Gastroesophageal sphincter (tissue), 4 donors: ENCODE measurements at places on chromosomes 7 and 10.

- ATAC-seq, result no peak
These were observed 160.6 kb downstream of the MAGI2 start for GRCh38 chr7:79292834-79293233.

DNA sequence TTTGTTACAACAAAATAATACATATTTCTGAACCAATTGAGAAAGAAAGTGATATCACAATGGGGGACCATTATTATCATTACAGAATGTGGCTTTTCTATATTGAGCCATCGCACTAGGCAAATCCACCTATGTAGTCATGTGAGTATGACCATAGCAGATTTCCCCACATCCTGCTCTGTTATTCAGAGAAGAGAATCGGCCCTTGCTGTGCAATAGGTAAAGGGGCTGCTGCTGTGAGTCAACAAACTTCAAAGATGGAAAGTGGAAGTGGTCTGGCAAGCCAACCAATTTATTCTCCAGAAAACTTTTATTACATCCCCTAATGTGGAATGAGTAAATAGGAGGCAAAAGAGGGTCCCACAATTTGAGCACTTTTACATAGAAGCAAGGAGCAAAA is 573.4 kb downstream of the ETV1 start:
- no peak for ATAC-seq

- ATAC-seq, result no peak
These were observed 1084.2 kb downstream of the KCNMA1 start for GRCh38 chr10:76553263-76554032.

DNA sequence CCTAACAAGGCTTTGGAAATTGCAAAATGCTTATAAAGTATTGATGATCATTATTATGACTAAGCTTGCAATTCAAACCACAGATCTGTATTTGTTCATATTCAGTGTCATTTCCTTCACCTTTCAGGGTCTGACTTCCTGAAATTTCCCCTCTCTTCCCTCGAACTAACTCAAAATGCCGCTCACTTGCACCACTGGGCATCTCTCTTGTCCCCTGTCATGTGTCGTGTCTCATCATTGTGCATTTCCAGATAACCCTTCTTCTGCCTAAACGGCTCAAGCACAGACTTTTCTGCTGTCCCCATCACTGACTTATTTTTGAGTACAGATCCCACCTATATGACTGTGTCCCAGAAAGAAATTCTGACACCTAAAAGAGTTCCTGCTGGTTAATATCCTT is 41.0 kb upstream of the CELF2 start:
- ATAC-seq, result no peak

DNA sequence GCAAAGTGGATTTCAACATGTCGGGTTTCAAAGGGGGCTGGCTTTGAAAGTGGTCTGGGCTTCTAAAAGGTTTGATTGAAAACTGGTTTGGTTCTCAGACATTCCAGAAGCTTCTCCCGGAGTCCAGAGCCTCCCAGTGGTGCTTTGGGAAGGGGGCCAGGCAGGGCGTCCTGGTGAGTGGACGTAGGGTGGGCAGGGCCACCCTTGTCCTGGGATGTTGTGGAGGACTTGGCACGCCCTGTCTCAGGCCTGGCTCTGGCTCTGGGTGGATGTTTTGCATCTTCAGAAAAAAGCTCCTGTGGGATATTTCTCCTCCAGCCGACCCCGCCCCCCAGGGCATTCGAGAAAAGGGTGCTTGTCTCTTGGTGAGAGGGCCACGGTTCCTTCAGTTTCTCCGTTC is 31.2 kb downstream of the GRIFIN start:
- peak; percentile 41 for ATAC-seq

- no peak for ATAC-seq
These were observed 2.2 kb upstream of the ATP6V0E2 start for GRCh38 chr7:149871576-149871975.

GRCh38 chr10:88114368-88114767 is 250.9 kb downstream of the PTEN start:
- no peak for ATAC-seq

DNA sequence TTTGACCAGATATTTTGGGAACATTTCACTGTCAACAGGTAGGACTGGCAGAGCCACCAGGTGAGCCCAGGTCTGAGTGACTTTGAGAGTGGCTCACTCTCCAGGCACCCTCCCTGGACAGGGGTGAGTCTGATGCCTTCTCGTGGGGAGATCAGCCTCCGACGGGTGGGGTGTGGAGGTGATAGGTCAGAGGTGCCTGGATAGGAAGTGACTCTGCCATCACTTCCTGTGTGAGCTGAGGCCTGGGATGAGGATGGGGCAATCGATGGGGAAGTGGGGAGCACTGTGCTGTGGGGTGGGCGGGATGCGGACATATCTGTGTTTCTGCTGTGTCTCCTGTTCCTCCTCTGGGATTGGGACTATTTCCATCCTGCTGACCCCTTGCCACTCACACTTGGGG is 34.6 kb downstream of the IFT22 start:
- ATAC-seq, result no peak

- ATAC-seq, result no peak
These were observed 79.5 kb downstream of the CHST15 start for GRCh38 chr10:124013916-124014315.

GRCh38 chr10:85047170-85047834 is 718.9 kb downstream of the CCSER2 start:
- no peak for ATAC-seq

DNA sequence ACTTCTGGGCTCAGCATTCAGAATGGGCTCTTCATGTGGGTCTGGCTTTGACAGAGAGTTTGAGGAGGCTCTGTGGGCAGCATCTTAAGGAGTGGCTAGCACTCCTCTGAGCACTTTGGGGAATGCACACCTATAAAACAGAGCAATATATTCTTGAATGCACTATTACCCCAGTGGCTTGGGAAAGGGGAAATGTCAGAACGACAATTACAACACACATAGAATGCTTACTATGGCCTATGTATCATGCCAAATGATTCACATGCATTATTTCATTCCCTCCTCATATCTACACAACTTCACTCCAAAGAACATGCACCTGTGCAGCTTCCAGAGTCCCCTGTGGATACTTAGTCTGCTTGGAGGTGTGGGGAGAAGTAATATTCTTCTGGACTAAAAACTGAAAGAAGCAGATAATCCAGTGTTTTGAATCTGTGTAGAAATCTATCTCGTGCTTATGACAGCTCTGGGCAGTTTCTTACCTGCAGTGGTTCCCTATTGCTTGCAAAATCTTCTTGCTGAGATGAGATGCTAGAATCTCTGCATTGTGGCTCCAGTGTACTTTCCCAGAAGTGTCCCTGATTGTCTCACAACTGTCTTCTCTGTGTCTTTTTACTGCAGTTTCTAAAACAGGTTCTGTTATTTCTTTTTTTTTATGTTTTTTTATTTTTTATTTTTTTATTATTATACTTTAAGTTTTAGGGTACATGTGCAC is 5.5 kb upstream of the MGAM start:
- ATAC-seq, result no peak

DNA sequence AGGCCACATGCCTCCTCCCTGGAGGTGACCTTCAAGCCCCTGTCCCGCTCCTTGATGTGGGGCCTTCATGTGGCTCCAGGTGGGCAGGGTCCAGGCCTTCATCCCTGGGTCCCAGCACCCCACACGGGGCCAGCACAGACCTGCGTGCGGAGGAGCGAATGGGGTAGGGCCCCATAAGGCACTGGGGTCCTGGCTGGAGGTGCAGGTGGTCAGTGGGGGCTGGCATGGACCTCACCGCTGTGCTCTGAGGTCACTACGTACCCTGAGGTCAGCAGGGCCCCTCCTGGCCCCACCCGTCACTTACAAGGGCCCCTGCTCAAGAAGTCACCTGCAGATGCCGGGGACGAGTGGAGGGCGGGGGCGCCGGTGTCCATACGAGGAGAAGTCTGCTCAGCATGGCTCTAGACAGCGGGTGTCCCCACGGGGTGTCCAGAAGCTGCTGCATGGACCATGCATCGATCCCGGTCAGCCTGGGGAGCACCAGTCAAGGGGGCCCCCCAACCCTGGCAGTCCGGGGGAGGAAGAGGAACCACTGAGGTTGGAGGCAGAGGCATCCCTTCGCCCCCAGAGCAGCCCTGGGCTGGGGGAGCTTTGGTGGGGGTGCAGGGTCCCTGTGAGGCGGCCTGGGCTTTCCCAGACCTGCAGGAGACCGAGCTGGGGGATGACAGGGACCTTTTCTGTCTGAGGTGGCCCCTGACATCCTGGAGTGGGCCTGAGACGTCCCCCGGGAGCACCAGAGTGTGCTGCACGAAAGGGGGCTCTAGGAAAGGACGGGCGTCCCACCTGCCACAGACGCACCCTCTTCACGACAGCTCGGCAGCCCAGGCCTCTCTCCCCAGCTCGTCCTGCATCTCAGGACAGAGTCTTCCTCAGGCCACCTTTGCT is 34.6 kb downstream of the UNCX start:
- no peak for ATAC-seq

- no peak for ATAC-seq
These were observed 75.9 kb downstream of the HIPK2 start for GRCh38 chr7:139701908-139702307.

DNA sequence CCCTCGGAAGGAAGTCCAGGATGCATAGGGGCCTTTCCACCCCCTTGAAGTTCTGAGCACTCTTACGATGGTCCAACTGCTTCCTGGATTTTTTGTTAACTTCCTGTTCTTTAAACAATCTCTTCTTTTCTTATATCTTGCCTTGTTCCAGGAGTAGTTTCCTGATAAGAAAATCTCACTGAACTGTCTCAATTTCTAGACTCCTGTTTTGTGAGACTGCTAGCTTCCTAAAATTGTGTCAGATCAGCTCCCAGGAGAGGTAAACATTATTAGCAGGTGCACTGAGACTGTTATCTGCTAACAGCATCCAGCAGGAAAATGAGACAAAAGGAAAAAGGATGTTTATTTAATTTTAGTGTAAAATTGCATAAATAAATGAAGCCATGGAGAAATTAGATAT is 106.2 kb upstream of the PITRM1 start:
- no peak for ATAC-seq

DNA sequence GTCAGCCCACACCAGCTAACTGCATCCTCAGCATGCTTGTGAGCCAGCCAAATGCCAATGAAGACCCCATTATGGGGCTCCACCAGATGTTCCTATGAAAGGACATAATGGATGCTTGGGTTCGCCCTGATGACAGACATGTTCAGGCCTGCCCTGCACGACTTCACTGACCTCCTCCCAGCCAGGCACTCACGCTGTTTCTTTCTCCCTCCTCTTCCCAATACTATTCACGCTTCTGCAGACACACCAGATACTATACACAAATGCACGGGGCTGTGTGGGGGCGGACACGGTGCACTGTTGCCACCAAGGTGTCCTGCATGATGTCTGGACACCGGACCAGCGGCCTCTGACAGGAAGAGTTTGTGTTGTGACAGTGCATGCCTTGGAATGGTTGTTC is 284.2 kb downstream of the PRPF18 start:
- no peak for ATAC-seq

GRCh38 chr10:107059068-107059804 is 105.3 kb downstream of the SORCS1 start:
- no peak for ATAC-seq

DNA sequence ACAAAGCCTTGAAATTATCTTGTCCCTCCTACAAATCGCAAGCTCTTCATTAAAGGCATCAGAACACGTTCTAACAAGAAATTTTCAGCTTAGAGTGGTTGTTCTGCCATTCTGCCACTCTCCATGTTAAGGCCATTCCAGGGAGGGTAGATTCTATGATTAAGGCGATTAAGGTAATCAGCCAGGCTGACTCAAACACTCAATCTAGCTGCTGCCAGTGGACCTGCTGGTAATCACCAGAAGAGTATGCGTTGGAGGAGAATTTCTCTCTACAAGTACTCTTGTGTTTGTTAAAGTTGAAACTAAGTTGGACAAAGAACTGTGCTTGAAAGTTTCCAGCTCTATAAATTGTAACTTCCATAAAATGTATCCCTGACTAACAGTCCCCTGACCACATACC is 149.2 kb upstream of the COL1A2 start:
- no peak for ATAC-seq

DNA sequence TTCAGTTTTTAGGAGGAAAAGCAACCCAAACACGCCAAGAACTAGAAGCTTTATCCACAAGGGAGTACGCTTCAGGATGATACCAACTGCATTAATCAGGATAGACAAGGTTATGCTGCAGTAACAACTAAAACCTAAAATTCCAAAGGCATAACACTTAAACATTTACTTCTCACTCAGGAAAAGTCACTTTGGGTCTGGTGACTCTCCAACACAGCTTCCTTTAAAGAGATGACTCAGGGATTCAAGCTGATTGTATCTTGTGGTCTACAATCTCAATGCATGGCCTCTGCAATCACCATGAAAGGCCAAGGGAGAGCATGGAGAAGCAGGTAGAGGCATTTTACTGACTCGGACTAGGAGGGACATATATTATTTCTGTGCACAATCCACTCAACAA is 315.8 kb downstream of the KCNMA1 start:
- ATAC-seq, result no peak

GRCh38 chr10:32959006-32959920 is 1.2 kb upstream of the ITGB1 start:
- ATAC-seq, result no peak

- no peak for ATAC-seq
These were observed 174.8 kb downstream of the DKK1 start for GRCh38 chr10:52488606-52489485.

DNA sequence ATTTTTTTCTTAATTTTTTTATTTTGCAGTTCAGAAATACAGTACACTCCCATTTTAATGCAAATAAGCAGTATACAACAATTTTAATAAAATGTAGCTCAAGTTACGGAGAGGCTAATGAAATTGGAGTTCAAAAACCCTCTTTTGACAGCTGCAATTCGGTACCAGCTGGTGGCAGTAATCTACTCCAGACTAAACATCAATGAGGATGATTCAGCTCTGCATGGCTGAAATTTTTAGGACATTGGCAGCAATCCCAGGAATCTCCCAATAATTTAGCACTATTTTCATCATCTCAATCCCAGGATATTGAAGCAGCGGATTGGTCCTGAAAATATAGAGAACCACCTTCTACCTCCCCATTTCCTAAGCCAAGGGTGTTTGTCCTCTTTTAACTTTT is 278.8 kb downstream of the CACNA2D1 start:
- peak; percentile 60 for ATAC-seq

GRCh38 chr10:97127509-97127908 is 58.2 kb downstream of the SLIT1 start:
- no peak for ATAC-seq

DNA sequence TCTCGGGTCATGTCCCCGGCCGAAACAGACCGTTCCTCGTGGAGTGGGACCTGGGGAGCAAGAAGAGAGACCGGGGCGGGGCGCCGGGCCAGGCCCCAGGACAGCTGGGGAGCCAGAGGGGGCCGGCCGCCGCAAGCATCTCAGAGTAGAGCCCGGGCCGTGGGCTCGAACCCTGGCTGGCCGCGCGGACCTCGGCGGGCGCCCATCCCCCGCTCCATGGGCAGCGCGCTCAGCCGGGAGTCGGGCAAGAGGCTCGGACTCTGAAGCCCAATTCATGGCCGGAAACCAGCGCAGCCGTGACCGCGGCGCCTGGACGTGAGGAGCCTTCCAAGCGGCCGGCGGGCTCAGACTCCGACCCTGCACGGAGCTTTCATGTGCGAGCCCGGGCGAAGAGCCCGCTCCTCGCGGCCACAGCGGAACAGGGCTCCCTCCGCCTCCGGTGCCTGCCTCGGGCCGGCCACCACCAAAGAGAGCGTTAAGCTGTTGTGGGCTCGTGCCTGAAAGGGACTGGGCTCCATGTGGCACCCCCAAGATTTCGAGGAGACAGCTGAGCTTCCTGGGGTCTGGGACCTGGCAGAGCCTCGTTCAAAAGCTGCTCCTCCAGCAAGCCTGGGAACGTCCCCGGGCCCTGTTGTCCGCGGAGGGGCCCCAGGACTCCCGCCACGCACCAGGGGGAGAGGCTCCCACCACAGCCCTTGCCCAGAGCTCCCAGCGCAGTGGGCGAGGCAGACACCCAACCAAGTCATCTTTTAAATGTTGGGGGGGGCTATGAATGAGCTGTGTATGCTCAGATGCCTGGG is 757 bp upstream of the GRID1 start:
- no peak for ATAC-seq

- ATAC-seq, result no peak
These were observed 6.5 kb downstream of the COBL start for GRCh38 chr7:51310131-51310583.
